Dorsolateral prefrontal cortex (tissue), 122 donors: ENCODE measurements at places on chromosomes 13 and 19. TPM values are rescaled to one million over a fixed set of nuclear protein-coding genes. Genes with fewer than 3 reads are reported as not detected.

The ZSCAN4 gene
- total RNA-seq: not detected

The ZNF229 gene
- 6.4 TPM for total RNA-seq

The URAD gene
- total RNA-seq: not detected

The CGB8 gene
- not detected for total RNA-seq

DNA sequence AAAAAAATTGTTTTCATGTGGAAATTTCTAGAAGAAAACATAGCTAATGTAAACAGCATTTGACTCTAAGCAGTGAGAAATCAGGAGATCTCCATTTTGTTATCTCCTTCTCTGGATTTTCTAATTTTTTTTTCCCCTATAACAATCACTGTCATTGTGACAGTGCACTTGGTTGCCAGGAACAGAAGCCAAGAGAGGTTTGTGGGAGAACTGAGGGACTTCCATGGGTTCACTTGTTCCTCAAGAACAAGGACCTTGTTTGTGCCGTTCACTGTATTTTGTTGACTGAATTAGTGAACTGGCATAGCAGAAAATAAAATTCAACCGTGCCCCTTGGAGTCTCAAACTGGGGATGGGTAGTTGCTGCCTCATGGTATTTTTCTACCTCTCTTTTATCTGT lies 17.1 kb downstream of the SHISA7 start:
- no peak for DNase-seq

- DNase-seq: no peak
Measured at GRCh38 chr13:42011601-42012350, 36.7 kb upstream of the DGKH start.

DNA sequence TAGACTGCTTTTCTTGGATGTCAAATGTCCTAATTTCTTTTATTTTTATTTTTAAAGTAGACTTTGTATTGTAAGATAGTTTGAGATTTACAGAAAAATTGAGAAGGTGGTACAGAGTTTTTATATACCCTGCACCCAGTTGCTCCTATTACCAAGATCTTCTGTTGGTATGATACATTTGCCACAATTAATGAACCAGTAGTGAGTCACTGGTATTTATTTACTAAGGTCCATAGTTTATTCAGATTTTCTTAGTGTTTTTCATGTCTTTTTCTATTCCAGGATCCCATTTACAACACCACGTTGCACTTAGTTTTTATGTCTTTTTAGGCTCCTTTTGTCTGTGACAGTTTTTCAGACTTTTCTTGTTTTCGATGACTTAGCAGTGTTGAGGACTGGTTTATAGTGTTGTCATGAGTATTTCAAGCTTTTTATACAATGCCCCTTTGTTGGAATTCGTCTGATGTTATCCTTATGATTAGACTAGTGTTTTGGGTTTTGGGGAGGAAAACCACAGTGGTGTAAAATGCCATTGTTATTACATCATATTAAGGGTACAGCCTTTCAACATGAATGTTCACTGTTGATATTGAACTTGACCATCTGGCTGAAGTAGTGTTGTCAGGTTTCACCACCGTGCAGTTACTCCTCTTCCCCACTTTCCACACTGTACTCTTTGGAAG lies 35.9 kb downstream of the COG3 start:
- DNase-seq: no peak

DNA sequence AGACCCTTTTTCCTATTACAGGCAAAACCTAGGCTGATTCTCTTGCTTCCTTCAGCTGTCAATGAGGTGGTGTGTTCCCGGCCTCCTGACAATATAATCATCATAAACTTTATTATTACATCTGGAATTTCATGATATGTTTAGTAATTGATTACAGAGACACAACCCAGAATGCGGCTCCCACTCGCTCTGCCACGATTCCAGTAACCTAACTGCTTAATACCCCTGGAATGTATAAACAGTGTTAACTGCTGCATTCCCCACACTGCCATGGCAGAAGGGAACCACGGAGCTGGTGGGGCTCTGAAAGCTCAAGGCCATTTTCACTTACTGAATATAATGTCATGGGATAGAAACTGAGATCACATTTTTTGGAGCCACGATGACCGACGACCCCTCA lies 17.1 kb downstream of the TSHZ3 start:
- DNase-seq: no peak

- peak; percentile 47 for DNase-seq
Measured at GRCh38 chr19:15452111-15453047, 2.6 kb upstream of the WIZ start.

DNA sequence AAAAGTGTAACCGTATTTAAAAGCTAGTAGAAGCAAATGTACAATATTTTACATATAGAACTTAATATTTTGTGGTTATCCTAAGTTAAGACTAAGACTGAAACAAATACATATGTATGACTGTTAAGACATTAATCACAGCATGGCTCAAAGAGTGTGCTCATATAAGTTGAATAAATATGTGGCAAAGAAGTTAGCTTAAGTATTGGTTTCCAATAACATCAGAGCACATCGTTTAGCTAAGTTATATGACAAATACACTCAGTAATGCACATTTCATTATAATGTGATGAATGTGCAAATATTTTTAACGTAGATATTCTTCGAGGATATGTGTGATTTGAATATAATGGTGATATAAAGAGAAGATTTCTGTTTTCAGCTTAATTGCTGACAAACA lies 253.8 kb downstream of the SLITRK5 start:
- no peak for DNase-seq

DNA sequence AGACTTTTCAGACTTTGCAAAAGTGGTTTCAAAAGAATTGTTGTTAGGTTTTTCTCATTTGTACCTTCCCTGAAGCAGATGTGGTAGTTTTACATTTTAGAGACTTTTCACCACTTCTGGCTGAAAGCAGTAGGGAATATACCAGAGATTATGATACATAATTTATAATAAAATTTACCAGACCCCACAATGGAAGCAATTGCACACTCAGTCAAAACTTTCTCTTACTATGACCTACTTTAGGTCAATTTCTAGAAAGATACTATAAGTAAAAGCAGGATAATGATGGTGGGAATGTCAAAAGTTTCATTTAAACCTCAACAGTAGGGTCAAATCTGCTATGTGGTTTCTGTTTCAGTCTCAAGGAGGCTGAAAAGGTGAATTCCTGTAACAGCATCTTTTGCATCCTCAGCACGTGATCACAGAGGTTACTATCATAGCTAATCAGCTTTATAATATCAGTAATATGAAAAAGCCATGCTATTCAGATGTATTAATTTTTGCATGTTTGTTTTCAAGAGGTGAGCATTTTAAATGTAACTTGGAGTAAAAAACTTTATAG lies 26.9 kb downstream of the PCCA start:
- no peak for DNase-seq

DNA sequence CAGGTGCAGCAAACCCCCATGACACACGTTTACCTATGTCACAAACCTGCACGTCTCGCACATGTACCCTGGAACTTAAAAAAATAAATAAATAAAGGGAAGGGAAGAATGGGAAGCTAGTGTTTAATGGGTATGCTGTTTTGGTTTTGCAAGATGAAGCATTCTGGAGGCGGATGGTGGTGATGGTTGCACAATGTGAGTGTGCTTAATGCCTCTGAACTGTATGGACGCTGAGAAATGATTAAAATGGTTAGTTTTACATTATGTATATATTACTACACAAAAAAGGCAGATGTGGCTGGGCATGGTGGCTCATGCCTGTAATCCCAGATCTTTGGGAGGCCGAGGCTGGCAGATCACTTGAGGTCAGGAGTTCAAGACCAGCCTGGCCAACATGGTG lies 17.8 kb downstream of the NFILZ start:
- DNase-seq: no peak

GRCh38 chr13:99859178-99860177 lies 112.1 kb downstream of the ZIC5 start:
- DNase-seq: peak; percentile 91

DNA sequence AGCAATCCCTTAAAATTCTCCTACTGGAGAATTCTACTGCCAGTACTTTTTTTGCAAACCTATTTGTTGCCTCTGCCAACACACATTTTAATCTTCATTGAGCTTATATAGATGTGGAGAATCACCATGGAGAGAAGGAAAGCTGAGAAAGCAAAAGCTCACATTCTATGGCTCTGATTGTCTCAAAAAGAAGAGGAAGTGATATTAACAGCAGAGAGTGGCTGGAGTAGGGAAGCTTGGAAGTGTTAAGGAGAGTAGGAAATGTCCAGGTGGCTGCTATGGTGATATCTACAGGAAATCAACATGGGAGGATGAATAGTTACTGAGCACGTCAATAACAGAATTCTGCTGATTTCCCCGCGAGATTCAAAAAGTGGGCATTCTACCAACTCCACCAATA lies 78.8 kb upstream of the TDRD3 start:
- DNase-seq: no peak
